ENCODE measurements at places on chromosomes 3 and 15.

GRCh38 chr15:58669108-58669507 lies 80.4 kb downstream of the ADAM10 start:
- DNase-seq: no peak

DNA sequence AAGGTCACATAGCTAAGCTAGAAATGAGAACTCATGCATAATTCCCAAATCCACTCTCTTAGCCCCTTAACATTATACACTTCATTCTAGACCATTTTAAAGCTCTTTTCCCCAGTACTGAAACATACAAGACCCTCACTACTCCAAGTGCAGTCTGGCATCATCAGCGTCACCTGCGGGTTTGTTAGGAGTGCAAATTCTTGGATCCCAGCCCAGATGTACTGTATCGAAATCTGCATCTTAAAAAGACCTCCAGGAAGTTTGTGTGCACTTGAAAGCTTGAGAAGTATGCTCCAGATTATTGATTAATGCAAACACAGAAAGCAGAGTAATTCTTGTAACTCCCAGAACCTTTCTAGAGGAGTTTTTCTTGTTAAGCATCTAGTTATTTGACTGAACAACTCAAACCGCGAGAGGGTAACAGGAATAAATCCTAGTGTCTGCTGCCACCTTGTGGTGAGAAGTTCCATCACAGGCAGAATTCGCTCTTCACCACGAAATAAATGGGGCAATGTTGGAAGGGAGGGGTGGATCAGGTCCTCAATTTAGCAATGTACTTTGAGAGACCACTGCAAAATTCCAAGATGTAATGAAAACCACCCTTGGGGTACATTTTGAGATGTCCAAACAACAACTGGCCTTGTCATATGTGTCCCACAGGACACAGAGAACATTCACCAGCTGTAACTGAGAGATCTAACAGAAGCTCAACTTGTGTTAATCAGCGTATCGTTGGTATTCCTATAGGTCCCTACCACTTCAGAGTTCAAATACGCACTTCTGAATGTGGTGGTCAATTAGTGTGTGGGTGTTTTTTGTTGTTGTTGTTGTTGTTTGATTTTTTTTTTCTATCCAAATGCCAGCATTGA lies 583 bp upstream of the C3orf49 start:
- DNase-seq: peak; percentile 63

DNA sequence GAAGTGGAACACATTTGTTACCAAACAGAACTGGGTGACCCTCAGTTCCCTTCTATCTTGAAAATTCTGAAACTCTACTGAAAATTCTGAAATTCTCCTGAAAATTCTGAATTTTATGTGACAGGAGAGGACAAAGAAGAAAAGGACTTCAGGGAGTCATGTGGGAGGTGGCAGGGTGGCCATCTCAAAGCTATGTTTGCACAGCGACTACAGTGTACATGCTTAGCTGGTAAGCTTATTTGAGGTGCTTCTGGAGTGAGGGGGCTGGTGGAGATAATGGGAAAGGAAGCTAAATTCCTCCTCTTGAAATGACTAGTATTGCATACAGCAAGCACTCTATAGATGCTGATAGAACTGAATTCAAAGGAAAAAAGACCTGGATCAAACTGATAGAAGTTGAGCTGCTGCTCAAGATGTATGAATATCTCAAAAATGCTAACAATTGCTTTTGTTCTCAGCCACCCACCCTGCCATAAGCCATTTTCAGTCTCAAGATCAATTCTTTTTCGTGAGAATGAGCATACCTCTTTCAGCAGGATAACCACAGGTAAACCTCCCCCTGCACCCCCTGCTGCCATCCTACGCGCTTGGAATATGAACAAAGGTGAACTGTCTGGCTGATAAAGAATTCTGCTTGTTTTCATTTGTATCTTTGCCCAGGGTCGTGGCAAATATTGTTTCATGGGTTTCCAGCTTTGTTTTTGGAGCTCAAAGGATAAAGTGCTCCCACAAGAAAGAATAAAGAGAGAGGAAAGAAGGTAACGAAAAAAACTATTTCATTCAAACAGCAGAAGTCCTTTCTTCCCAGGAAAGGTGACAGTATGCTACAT lies 16.6 kb upstream of the ARHGEF3 start:
- DNase-seq: no peak

DNA sequence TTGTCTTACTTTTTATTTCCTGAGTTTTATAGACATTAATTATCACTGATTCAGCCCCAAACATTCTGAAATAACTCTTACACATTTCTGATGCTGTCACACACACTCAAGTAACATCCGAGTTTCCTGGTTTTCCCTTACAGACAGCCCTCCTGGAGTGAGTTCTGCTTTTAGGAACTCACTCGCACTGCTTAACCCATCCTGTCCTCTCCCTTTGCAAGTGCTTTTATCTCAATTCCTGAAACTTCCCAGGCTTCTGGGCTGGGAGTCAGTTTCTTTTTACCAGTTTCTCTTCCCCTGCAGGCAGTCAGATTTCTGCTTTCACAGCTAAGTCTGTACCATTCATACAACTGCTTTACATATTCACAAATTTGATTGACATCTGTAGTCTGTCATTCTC lies 15.6 kb upstream of the SH3GL3 start:
- DNase-seq: no peak

- DNase-seq: no peak
Observed at GRCh38 chr3:39590806-39591205, 123.3 kb downstream of the MOBP start.

DNA sequence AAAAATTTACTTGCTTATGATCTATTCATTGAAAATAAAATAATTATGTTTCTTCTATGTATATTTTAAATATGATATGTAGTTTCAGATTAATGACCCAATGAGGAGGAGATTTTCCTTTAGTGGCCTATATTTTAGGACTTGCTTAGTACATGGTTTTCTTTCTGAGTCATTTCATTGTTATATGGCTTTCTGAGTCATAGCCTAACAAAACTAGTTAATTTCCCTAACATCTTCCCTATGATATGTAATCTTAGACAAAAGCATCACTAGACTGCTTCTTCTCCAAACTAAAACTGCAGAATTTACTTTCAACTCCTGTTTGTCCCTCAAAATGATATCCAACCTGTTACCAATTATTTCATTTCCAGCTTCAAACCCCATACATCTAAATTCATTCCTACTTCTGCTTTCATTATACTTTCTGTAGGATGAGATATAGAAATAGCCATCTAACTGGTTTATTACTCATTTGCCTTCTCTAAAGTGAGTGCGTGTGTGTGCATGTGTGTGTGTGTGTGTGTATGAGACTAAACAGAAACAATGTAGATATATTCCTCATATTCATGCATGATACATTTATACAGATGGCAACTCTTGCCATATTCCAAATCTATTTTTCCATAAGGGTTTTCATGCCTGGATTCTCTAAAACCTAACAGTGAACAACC lies 915.0 kb upstream of the GBE1 start:
- DNase-seq: no peak

DNA sequence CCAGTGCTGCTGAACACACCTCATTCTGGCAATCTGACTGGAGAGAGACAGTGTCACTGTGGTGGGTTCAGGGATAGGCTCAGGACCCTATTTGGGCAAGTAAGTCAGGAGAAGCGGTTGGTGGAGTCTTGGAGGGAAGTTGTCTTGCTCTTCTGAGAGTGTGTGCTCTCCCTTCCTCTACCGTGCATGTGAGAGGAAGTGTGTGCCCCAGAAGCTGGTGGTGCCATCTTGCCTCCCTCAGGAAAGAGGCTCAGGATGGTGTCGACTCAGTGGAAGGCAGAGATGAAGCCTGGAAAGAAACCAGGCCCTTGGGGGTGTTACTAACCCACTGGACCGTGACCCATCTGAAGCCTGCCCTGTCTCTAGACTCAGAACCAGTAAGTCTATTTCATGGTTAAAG lies 6.8 kb upstream of the RARRES1 start:
- DNase-seq: no peak

GRCh38 chr15:90482124-90483011 lies 47.4 kb upstream of the CRTC3 start:
- DNase-seq: peak; percentile 45

DNA sequence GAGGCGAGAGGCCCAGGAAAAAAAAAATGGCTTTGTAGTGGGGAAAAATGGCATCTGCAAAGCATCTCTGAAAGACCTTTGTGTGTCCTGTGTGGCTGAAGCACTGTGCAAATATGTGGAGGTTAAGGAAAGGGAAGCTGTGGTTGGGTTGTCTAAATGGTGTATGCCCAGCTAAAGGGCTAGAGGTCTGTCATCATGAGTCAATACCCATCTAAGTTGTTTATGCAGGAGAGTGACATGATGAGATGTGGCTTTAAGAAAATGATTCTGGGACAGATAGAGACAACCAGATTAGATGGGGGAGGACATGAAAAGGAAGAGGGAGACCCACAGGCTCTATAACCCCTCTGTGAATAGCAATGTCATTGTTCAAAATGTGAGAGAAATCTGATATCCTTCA lies 280.7 kb downstream of the MFSD1 start:
- DNase-seq: no peak

DNA sequence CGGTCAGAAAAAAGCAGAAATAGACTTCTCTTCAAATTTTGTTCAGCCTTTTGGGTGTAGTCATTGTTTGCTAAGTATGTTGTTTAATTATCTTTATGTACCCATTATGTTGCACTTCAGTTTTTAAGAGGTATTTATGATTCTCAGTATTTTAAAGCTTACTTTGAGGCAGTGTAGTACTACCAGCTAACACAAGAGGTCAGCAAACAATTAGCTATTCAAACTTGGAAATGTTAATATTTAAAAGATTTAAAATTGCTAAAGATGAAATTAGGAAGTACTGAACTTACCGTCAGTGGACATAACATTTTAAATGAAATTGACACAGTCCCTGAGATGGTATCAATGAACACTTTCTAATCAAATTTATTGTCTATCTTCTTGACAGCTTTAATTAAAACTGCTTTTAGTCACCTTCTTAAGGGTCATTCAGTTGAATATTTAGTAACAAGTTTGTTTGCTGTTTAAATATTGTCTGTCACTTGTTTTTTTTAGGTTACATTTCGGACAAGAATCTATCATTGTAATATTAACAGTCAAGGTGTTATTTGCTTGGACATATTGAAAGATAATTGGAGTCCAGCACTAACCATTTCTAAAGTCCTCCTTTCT lies 28.1 kb downstream of the NKIRAS1 start:
- DNase-seq: no peak

GRCh38 chr15:58479941-58480340 lies 48.1 kb downstream of the LIPC start:
- no peak for DNase-seq

DNA sequence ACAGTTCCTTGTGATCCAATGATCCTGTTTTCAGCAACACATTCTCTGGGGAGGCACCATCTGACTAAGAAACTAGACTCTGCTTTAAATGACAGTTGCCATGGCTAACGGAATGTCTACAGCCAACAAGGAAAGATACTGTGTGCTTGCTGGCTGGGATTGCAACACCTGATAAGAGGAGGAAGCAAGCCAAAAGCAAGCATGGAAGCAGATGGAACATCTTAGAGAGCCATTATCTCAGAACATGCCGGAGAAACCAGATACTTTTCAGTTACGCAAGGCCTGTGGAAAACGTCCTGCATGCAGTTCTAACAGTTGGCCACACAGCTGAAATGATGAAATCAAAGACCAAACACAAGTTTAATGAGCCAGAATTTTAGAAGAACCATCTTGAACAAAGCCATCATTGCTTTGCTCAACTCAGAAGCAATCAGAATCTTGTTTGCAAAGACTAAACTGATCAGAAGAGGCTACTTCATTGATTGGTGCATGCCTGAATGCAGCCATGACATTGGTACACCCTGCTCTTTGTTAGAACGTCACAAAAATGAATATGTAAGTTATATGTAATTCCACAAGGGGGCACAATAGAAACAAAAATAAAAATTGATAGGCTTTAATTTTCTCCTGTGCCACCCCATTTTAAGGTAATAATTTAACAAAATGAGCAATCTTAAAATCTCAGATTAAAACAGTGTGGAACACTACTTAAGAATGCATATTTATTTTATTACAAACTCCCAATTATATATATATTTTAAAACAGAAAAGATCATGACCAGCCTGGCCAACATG lies 50.8 kb downstream of the GXYLT2 start:
- no peak for DNase-seq

GRCh38 chr3:56819016-56819809 lies 17.5 kb upstream of the ARHGEF3 start:
- DNase-seq: no peak

DNA sequence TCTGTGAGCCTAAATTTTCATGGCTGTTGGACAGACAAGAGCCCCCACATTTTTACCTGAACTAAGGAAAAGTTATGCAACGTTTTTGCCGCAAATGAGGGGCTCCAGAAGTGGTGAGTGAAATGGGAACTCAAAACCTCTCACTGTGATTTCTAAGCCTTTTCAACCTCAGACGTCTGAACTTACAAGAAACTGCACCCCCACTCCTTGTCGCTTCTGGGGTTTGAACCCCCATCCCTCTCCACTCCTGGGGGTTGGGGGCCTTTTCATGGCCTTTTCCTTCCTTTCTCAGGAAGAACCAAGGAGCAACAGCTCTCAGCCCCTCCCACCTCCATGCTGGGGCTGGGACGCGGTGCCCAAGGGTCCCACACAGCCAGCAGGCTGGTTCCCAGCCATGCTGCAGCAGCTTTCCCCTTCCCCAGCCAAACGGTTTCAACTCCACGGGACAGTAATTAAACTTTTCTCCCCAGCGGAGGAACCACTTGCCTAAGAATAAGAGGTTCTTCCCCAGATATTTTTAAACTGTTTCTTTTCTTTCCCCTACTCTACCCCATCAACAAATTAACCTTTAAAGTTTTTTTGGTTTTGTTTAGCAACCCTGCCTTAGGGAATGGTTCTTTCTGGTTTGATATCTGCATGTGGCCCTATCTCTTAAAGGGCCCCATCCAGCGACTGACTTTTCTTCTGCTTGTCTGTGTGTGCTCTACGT lies 387.6 kb upstream of the CBLB start:
- DNase-seq: no peak

- DNase-seq: no peak
Observed at GRCh38 chr15:86611417-86612040, 531.9 kb downstream of the AGBL1 start.

DNA sequence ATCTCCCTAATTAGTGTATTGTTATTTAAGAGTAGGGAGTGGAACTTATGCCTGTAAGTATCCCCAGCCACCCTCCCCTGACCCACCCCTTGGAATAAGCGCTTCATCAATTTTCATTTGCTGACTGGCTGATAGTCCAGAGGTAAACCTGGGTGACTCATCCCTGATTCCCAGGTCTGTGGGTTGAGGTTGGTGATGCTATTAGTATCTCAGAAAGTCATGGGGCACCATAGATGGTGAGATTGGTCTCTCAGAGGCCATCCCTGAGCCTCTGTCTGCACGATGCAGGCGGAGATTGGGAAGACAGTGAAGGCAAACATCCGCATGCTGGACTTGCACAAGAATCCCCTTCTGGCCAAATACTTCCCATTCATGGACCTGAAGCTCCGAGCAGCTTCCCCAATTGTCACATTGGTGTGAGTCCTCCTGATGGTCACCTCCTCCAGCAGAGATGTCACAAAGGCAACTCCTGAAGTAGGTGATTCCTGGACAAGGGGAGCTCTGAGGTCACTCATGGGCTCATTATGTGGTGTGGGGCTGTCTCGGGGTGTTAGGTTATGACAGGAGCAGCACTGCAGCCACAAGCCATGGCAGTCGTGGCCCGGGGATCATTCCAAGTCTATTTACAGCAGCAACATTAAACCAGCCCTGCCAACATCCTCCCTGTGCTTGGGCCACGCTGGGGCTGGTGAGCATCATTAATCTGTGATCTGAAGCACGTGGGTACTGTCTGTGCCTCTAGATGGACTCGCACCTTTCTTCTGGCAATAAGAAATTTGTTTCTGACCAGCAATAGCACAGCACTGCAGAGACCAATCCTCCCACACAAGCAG lies 6.8 kb upstream of the TXNRD3 start:
- no peak for DNase-seq

All from stimulated activated naive CD8-positive, alpha-beta T cell treated with anti-CD3 and anti-CD28 coated beads, Interleukin-15, Interleukin-2, amounts not matched to agents 100 U/mL and 50 U/mL, for 24 hours (primary cell).